ENCODE measurements at places on chromosomes 6 and 20.

GRCh38 chr6:30071081-30071818, 4.3 kb downstream of the PPP1R11 start:
- no peak for DNase-seq

DNA sequence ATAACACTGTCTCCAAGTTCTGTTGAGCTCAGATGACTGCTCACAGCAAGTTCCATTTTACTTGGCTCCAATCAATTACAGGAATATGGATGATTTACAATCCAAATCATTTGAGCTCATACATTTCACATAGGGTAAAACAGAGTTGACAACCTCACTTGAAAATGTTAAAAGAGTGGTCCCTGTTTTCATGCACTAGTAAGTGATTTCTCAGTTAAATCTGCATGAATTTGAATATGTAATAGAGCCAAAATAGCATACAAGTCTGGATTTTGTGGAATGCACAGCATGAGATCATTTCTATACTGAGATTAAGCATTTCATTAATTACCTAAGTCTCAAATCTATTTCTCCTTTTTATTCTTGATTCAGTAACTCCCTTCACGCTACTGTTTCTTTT, 217.6 kb downstream of the SIM1 start:
- no peak for DNase-seq

- no peak for DNase-seq
Observed at GRCh38 chr6:42295677-42296076, 78.0 kb upstream of the MRPS10 start.

DNA sequence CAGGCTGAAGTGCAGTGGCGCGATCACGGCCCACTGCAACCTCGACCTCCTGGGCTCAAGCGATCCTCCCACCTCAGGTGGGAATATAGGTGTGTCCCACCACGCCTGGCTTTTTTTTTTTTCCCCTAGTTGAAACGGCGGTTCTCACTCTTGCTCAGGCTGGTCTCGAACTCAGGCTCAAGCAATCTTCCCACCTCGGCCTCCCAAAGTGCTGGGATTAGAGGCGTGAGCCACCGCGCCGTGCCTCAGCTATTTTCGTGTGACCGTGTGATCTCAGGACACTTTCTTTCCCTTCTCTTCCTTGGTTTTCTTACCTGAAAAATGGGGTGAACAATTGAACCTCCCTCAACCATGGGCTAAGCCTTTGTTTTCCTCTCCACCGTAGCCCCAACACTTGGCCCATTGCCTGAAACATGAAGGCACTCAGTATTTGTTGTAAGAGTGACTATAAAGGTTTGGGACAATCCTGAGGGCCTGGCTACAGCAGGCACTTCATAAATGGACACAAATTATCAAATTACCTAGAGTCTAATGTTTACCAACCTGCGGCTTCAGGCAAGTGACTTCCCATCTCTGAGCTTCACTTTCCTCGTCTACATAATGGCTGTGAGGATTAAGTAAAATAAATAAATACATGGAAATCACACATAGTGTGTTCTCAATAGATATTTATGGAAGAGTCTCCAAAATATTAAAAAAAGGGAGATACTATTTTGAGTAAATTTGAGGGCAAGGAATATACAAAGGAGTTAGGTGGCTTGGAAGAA, 31.4 kb upstream of the ID1 start:
- peak; percentile 76 for DNase-seq

DNA sequence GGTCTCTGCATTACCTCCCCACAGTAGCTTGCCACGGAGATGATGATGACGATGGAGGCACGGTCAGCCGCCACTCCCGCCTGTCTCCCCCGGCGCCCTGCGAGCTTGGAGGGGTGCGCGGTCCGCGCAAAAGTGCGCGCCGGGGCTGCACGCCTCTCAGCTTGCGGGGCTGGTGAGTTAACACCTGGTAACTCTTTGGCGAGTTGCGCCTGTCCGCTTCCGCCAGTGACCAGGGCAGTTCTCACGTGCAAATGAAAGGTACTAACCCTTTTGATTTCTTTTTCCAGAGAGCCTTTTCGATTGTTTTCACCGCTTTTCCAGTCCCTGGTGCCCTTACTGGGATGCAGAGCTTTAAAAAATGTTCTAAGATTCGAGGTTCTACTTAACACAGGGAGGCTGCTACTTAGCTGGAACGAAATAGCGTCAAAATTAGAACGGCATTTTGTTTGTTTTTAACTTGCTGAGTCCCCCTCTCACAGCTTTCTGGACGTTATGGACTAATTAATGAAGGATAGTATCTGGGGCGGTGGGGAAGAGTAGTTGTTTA, 6.2 kb downstream of the GRIK2 start:
- DNase-seq, result no peak

Data from NCI-H187 treated with DMSO at 0.1 percent for 48 hours (cell line).